ENCODE measurements at places on chromosomes 6 and 20.

GRCh38 chr6:144211160-144211559 lies 60.8 kb downstream of the STX11 start:
- no peak for DNase-seq

DNA sequence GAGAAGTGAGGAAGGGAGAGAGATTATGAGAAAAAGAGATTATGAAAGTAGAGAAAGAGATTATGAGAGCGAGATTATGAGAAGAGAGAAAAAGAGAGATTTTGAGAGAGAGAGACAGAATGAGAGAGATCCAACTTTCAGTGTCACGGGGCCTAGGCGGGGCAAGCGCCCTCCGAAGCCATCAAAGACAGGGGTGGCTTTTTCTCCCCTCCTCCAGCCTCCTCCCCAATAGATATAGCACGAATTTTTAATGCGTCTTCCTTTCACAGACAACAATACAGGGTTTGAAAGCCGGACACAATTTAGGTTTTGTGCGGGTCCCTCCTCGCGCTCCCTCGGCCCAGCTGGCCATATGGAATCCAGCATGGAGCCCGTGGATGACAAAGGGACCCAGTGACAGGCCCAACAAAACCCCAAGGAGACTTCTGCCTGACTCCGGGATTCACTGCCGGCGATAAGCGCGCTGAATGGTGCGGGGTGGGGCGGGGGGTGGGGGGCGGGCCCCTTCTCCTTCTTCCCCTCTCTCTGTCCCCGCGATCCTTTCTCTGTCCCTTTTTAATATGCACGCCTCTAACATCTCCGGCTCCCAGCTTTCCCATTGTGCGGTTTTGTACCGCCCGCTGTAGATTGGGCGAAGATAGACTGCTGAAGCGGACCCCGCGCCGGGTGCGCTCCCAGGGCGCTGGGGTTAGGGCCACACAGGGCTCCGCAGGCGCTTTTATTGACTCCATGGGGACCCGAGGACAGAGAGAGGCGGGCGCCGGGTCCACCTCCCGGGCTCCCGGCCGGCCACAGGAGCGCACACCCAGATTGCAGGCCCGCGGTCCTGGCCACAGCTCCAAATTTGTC lies 5.4 kb downstream of the NKX2-2 start:
- no peak for DNase-seq

DNA sequence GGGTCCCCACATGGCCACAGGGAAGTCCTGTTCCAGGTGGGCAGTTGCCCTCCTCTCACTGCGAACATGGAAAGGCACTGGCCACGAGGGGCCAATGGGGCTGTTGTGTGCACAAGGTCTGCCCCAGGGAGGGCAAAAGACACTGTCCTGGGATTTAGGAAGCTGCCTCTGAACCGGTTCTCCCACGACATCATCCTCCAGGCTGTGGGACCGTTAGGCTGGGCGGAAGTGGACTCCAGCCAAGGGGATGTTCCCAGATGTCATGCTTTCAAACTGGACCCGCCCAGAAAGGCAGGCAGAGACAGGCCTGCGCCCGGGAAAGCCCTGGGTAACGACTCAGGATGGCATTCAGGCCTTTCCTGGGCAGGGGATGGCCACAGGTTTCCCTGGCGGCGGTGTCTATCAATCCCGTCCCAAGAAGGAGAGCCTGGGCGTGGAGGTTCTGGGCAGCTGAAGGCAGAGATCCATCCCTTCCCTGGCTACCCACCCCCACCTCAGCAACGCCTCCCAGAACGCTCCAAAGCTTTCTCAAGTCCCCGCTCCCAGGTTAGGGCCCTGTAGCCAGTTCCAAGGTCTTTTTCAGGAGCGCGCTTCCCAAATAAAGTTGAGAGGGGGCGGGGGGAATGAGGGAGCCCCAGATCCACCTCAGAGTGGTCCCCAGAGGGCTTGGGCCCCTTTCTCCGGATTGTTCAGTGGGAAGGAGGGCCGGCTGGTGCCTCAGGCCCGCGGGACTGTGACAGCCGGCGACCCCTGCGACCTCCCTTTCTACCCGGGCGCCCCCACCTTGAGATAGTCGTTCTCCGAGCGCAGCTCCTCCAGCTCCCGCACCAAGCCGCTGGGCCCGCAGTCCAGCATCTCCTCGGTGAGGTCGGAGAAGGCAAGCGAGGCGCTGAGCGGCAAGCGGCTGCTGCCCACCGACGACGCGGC lies 13.8 kb upstream of the TLDC2 start:
- no peak for DNase-seq

DNA sequence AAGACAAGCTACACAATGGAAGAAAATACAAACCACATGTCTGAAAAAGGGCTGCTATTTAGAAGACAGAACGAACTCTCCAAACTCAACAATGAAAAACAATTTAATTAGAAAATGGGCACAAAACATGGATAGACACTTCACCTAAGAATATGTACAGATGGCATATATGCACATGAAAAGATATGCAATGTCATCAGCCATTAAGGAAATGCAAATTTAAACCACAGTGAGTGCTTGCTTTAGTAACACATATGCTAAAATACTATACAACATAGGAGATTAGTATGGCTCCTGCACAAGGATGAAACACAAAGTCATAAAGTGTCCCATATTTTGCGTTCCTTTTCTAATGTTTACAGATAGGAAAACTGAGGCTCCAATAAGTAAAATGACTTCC lies 60.4 kb upstream of the FAM83B start:
- DNase-seq = no peak

Data from NAMALWA (cell line).